ENCODE measurements at places on chromosomes 2 and 18.
A peak's percentile ranks its signal among the peaks of the same experiment; 100 is the strongest.

GRCh38 chr2:100518801-100519200 is 44.0 kb upstream of the PDCL3 start:
- DNase-seq = no peak

GRCh38 chr2:180523621-180524340 is 456.6 kb upstream of the UBE2E3 start:
- peak; percentile 82 for DNase-seq

DNA sequence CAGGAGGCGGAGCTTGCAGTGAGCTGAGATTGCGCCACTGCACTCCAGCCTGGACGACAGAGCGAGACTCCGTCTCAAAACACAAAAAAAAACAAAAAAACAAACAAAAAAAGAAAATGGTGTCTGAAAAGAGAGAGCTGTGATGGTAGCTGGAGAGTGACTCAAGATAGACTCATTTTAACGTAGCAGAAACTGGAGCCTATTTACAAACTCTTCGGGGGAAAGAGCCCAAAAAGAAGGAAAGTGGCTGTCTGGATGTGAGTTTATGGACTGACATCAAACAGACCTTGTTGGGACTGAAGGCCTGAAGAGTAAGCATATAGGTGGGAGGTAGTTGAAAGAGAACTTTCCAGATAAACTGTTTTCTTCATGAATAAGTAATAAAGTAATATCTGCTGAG is 51.8 kb downstream of the LIMS1 start:
- DNase-seq = no peak

DNA sequence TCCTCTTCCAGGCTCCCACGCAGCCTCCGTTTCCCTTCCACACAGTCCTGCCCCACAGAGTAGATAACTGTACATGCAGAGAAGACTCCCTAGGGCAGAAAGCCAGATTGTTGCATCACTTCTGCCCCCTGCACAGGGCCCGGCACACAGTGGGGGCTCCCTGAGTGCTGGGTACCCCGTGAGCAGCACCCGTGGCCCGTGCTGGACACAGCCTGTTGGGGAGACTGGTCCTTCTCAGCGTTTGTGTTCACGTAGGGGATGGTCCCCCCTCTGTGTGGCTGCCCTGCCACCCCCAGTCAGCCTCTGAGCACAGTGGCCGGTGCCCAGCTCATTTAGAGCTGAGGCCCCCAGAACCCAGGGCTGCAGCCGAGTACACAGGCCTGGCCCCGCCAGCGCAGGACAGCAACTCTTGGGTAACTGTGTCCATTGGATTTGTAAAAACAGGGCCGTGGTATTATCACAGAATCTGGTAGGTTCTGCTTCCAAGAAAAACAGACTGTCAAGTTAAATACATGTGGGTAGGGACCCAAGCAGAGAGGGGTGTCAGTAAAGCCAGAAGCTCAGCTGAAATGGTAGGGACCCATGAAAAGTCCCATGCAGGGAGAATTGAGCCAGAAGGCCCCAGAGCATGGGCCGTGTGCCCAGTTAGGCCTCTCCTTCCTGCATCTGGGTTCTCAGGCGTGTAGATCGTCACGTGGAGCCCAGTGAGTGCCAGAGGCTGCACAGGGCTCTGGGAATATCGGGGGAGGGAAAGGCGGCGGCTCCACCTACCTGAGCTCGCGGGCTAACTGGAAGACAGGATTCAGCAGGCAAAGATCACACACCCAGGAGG is 257.3 kb downstream of the ATAD2B start:
- DNase-seq = peak; percentile 54

DNA sequence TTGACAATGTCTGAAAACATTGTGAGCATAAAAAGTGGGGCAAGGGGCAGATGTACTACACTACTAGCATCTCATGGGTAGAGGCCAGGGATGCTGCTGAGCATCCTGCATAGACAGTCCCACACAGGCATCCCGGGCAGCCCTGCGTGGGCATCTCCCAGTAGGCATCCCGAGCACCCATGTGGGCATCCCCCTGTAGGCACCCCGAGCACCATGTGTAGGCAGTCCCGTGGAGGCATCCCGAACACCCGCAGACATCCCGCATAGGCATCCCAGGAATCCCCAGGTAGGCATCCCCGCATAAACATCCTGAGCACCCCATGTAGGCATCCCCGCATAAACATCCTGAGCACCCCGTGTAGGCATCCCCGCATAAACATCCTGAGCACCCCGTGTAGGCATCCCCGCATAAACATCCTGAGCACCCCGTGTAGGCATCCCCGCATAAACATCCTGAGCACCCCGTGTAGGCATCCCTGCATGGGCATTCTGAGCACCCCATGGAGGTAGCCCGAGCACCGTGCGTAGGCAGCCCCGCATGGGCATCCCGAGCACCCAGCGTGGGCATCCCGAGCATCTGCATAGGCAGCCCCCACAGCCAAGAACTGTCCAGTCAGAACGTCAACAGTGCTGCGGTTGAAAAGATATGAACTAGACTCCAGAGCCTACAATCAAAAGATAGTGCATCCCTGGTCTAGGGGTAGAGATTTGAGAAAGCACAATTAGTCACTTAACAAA is 273.5 kb downstream of the NBAS start:
- DNase-seq = no peak

GRCh38 chr18:24000613-24001490 is 13.7 kb upstream of the TTC39C start:
- DNase-seq = no peak

DNA sequence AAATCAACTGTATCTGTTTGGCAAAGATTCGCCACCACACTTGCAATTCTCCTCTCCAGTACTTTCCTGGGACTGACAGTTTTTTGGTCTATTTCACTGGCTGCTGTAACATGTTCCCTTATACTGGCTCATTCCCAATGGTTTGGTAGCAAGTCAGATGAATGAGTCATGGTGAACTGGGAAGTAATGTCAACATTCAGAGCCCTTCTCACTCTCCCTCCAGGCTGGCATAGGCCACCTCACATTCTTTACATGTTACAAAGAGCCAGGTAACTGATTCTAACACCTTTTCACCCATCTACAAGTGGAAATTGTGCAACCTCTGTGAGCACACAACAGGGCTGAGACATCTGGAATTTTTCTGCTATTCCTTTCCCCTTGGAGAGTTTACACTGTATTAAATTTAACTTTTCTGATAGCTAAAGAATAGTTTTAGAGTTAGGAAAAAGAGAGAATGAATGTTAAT is 111.3 kb upstream of the TLK1 start:
- peak; percentile 52 for DNase-seq

DNA sequence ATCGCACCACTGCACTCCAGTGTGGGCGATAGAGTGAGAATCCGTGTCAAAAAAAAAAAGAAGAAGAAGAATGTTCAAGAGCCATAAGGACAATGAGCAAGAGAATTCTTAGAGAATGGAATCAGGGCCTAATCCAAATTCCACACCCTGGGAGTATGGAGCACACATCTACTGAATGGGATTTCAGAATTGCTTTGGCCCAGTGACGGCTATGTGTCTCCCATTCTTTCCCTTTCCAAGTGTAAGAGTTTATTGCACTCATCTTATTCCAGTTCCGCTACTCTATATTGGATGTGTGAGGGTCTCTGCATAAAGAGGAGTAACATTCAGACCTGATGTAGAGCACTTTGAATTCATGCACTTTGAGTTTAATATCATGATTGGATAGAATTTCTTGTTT is 5.9 kb upstream of the RBM43 start:
- DNase-seq = no peak

GRCh38 chr2:174428214-174428613 is 32.7 kb downstream of the SCRN3 start:
- no peak for DNase-seq

GRCh38 chr2:190366248-190366753 is 22.9 kb downstream of the INPP1 start:
- no peak for DNase-seq

- no peak for DNase-seq
These were observed 224.4 kb upstream of the MC4R start for GRCh38 chr18:60596928-60597327.

DNA sequence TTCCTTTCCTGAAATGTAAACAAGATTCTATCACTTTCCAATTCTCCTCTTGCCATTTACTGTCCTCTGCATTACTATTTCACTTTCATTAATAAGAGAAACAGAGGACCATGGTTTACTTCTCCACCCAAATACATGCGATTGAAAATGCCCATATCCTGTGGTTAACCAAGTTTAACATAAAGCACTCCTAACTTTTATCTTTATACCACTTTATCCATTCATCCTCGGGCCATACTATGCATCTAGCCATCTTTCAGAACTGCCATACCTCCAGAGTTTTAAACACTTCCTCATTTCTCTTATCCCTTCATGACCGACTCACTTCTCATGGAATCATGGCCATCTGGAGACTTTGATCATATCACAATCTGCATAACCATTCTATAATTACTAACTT is 1182.3 kb downstream of the CNTNAP5 start:
- no peak for DNase-seq

DNA sequence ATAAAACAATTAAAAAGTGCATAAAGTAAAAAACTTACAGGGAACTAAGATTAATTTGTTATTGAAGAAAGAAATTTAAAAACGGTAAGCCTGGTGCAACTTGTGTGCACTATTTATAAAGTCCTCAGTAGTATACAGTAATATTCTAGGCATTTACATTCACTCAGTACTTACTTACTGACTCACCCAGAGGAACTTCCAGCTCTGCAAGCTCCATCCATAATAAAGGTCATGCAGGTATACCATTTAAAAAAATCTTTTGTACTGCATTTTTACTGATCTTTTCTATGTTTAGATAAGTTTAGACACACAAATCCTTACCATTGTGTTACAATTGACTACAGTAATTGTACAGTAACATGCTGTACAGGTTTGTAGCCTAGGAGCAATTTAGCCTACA is 51.5 kb upstream of the NXPH2 start:
- no peak for DNase-seq

- DNase-seq = no peak
These were observed 460.2 kb upstream of the HS6ST1 start for GRCh38 chr2:128778843-128779242.

DNA sequence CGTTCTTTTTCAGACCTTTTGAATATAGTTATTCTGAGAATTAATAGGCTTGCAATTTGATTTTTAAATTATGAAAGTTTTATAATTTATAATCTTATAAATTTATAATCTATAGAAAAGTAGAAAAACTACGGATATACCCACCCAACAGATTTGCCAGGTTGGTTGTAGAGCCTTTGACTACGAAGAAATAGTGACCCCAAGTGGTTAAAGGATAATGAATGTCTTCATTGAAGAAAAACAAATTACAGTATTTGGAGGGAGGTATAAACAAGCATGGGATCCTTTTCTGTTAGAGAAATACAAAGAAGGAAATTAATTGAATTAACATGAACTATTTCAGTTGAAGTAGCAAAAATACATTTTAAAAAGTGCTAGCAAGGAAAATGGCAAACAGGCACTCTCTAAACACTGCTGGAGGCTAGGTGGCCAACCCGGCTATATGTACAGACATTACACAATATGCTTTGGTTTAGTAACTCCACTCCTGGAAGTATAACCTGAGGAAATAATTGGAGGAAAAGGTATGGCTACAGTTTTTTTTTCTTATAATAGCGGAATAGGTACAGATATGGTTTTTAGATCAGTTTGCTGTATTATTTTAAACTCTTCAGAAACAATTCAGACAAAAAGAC is 110.9 kb downstream of the MIB1 start:
- peak; percentile 46 for DNase-seq

GRCh38 chr2:190468814-190469569 is 60.8 kb downstream of the MFSD6 start:
- peak; percentile 93 for DNase-seq

- no peak for DNase-seq
These were observed 90.6 kb downstream of the USP34 start for GRCh38 chr2:61380056-61380881.

DNA sequence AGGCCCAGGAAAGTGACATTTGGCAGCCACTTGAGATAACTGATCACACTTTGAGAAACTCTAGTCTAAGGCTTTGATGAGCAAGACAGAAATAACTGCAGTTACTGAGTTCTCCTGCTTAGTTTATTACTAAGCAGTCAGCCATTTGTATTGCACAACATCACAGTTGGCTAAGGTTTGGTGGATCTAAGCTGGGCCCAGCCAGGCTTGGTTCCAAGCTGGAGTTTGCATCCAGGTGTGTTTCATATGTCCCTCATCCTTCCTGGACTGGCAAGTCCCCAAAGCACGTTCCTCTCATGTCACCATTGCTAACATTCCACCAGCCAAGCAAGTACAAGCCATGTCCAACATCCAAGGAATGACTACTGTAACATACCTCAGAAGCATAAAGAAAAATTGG is 71.3 kb upstream of the ZNF532 start:
- DNase-seq = no peak

- DNase-seq = no peak
These were observed 234.0 kb downstream of the EPHA4 start for GRCh38 chr2:221337957-221338685.

- peak; percentile 79 for DNase-seq
These were observed 1.5 kb upstream of the WNT10A start for GRCh38 chr2:218878926-218879761.

GRCh38 chr18:45837283-45838070 is 12.0 kb downstream of the SIGLEC15 start:
- peak; percentile 90 for DNase-seq

- DNase-seq = peak; percentile 75
These were observed 558.8 kb downstream of the MBD2 start for GRCh38 chr18:53665701-53666100.

GRCh38 chr2:176745543-176746200 is 466.9 kb upstream of the HNRNPA3 start:
- no peak for DNase-seq

DNA sequence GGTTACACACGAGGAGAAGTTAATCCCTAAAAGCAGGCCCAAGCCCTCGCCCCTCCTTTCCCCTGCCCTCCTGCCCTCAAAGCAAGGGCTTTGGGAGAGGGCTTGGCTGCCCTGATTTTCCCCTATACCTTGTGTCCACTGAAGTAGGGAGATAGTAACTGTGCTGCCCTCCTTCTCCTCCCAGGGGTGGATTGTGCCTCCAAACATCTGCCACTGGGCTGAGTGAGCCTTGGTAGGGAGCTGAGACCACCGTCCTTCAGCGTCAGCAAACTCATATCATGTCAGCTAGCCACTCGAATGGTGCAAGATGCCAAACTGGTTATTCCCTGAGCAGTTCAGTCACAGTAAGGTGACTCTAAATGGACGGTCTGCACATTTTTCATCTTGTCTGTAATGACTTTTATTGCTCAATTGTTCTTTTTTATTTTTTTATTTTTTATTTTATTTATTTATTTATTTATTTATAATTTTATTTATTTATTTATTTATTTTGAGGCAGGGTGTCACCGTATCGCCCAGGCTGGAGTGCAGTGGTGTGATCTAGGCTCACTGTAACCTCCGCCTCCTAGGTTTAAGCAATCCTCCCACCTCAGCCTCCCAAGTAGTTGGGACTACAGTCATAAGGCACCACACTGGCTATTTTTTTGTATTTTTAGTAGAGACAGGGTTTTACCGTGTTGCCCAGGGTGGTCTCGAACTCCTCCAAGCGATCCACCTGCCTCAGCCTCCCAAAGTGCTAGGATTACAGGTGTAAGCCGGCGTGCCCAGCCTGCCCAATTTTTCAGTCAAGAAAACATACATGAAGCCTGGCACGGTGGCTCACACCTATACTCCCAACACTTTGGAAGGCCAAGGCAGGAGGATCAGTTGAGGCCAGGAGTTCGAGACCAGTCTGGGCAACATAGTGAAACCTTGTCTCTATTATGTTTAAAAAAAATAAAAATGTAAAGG is 8.7 kb downstream of the PCBP1 start:
- no peak for DNase-seq

- DNase-seq = peak; percentile 1
These were observed 754.9 kb downstream of the RNF144A start for GRCh38 chr2:7672027-7672684.

GRCh38 chr2:197191177-197191939 is 119.2 kb downstream of the ANKRD44 start:
- peak; percentile 71 for DNase-seq

GRCh38 chr18:4358618-4359017 is 96.5 kb downstream of the DLGAP1 start:
- DNase-seq = no peak

GRCh38 chr2:99935662-99936061 is 206.7 kb downstream of the AFF3 start:
- no peak for DNase-seq
